Fibroblast of lung (primary cell): ENCODE measurements at places on chromosomes 6 and 20. TPM values are rescaled to one million over a fixed set of nuclear protein-coding genes. Genes with fewer than 3 reads are reported as not detected.

PPIL6 gene
- 5.0 and 8.5 TPM in 2 replicates for total RNA-seq

MTG2 gene
- total RNA-seq: 17.5 and 20.5 TPM in 2 replicates

RIMS1 gene
- 2.3 and 3.9 TPM in 2 replicates for total RNA-seq

SLC17A1 gene
- not detected in 2 replicates for total RNA-seq

ENPP5 gene
- 2.3 and 2.5 TPM in 2 replicates for total RNA-seq

CRYBG1 gene
- 2.1 and 10.1 TPM in 2 replicates for total RNA-seq

OSER1 gene
- total RNA-seq: 63.2 and 73.2 TPM in 2 replicates

SEL1L2 gene
- not detected in 2 replicates for total RNA-seq

MYLK4 gene
- total RNA-seq: 0.26 and 0.33 TPM in 2 replicates

SMLR1 gene
- total RNA-seq: not detected in 2 replicates

DNAAF9 gene
- 11.8 and 19.2 TPM in 2 replicates for total RNA-seq

IL20RA gene
- total RNA-seq: 0.33 and 0.77 TPM in 2 replicates

MOG gene
- total RNA-seq: not detected in 2 replicates

ALDH5A1 gene
- total RNA-seq: 0.26 and 0.33 TPM in 2 replicates

UBE2C gene
- total RNA-seq: 1.0 and 12.9 TPM in 2 replicates

TMC2 gene
- total RNA-seq: under 0.01 TPM in 2 replicates

MACROD2 gene
- total RNA-seq: 1.0 and 1.7 TPM in 2 replicates

SLC16A10 gene
- under 0.01 TPM in 1 of 2 replicates, not detected in the other for total RNA-seq

EYA2 gene
- 1.3 and 1.7 TPM in 2 replicates for total RNA-seq

PBOV1 gene
- total RNA-seq: not detected in 2 replicates

FNDC11 gene
- total RNA-seq: 1.0 and 1.7 TPM in 2 replicates

MCCD1 gene
- not detected in 2 replicates for total RNA-seq

SPATA25 gene
- 1.5 and 3.6 TPM in 2 replicates for total RNA-seq

TMEM244 gene
- not detected in 2 replicates for total RNA-seq

ZNF165 gene
- 0.33 and 0.51 TPM in 2 replicates for total RNA-seq

TFAP2B gene
- not detected in 2 replicates for total RNA-seq

DACT2 gene
- total RNA-seq: not detected in 2 replicates

WFDC5 gene
- total RNA-seq: not detected in 2 replicates

ARFGEF3 gene
- total RNA-seq: under 0.01 TPM in 2 replicates

CCN2 gene
- 20.5 and 22.8 TPM in 2 replicates for total RNA-seq

RSPH4A gene
- total RNA-seq: under 0.01 and 0.17 TPM in 2 replicates

UQCC2 gene
- total RNA-seq: 22.9 and 36.5 TPM in 2 replicates

CCN6 gene
- not detected in 2 replicates for total RNA-seq

HLA-DRB1 gene
- total RNA-seq: under 0.01 and 0.26 TPM in 2 replicates

MUC21 gene
- total RNA-seq: not detected in 2 replicates
